Bone marrow (tissue), 2 donors: ENCODE measurements at places on chromosomes 4 and X.

- DNase-seq = no peak
These were observed 127.8 kb downstream of the KCTD8 start for GRCh38 chr4:44320833-44321232.

GRCh38 chr4:7396186-7396910 is 38.4 kb downstream of the PSAPL1 start:
- DNase-seq = no peak

DNA sequence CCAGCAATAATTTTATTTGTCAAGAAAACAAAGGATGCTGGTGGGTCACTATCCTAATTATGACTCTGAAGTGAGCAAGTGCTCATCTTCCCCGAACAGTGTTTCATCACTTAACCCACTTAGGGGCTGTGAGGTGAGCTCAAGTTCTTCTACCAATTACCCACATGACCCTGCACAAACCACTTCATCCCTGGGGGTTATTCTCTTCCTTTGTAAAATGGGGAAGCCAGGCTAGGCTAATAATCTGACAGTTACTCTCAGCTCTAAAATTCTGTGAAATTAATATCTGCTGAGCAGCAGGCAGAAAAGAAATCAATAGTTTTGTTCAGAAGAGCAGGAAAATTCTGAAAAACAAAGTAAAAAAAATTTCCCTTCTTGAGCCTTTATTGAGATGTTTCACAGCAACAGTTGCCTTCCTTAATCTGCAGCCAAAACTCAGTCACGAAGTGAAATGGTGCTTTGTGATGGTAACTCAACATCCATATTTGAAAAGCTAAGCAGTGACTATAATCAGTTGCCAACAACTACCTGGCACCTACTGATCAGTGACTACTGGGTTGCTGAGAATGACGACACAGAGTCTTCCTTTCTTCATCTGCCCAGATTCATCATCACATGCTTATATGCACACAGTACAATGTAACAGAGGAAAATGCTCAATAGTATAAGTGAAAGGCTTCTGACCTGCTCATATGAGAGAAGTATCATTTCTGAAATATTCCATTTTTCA is 24.1 kb downstream of the ATP8A1 start:
- no peak for DNase-seq

GRCh38 chrX:49029876-49030275 is 13.3 kb downstream of the TFE3 start:
- no peak for DNase-seq

- DNase-seq = no peak
These were observed 247.1 kb upstream of the PITX2 start for GRCh38 chr4:110869862-110870572.

DNA sequence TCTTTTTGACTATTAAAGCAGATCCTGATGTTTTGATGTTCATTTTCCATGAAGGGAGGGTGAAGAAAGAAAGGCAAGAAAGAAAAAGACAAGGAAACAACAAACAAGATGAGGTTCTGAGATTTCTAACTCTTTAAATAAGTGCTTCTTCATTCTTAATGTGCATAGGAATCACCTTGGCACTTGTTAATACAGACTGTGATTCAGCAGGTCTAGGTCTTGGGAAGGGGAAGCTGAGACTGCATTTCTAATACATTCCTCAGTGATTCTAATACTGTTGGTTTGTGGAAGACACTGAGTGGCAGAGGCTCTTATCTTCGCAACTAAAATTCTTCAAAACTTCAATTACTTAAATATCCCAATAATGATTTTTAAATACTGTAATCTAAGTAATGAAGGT is 95.2 kb upstream of the NAP1L5 start:
- DNase-seq = no peak

DNA sequence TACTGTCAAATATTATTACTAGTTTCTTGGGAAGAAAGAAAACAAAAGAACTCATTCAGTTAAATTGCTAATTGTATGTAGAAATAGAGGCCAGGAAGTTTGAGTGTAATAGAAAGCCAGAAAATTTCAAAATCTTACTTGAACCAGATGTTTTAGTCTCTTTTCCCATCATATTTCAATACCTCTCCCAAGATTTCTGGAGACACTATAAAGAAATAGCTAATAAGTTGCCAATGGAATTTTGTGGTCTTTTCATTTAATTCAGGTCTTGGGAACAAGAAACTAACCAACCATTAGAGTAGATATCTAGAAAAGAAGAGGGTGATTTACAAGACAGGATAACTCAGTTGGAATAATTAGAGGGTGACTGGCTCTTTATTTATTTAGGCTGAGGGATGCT is 112.2 kb downstream of the AGTR2 start:
- DNase-seq = no peak

DNA sequence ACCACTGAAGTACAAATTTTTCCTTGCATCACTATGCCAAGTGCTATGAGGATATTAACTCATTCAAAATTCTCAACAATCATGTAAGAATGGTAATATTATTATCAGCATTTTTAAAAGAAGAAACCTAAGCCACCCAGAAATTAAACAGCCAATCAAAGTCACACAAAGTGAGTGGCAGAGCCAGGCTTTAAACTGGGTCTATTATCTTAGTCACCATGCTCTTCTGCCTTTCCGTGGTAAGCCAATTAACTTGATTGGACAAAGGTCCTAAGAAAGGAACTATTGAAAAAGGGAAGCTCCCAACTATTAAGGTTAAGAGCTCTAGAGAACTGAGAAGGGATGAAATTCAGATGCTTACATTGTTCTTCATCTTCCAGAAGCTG is 111.5 kb downstream of the ASB9 start:
- no peak for DNase-seq

DNA sequence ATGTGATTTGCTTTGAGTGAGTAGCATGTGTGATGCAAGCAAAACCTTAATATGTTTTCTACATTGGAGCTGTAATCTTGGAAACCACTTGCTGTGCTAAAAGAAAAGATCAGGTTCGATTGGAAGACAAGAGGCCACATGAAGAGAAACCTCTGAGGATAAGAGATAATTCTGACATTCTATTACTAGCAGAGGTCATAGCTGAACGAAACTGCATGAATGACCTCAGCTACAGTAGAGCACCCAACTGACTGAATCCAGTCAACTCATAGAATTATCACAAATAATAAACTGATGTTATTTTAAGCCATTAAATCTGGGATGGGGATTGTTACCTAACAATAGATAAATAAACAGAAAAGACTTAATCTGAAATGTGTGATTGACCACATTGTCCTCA is 147.1 kb downstream of the CAMK2D start:
- DNase-seq = no peak

DNA sequence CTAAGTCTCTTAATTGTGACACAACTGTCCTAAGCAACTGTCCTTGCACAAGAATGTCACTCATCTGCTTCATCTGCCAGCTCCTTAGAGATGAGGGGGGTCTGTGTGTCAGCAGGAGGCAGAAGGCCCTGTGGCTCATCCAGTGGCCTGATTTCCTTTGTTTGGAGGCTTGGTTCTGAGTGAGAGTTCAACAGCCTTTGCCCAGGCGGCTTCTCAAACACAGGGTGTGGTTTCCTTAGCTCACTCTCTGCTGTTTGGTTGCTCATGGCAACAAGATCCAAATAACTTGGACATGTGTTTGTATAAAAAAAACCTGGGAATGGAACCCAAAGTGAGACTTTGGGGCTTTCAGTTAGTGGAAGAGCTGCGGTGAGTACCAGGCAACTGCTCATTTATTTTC is 46.6 kb downstream of the MAP7D3 start:
- DNase-seq = no peak

GRCh38 chr4:144154044-144154443 is 13.5 kb upstream of the GYPA start:
- DNase-seq = no peak

DNA sequence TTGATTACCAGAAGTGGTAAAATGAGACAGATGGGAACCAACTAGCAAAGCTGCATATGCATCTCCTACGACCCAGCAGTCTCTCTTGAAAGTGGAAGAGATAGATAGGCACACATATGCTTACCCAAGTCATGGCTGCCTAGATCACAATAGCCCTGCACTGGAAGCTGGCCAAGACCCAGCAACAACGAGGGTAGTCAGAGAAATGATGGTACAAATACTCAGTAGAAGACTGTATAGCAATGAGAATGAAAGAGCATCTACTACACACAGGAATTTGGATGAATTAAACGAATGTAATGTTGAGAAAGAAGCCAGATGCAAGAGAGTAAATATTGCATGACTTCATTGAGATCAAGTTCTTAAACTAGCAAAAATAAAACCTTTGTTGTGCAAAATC is 100.3 kb upstream of the FAT1 start:
- DNase-seq = no peak

DNA sequence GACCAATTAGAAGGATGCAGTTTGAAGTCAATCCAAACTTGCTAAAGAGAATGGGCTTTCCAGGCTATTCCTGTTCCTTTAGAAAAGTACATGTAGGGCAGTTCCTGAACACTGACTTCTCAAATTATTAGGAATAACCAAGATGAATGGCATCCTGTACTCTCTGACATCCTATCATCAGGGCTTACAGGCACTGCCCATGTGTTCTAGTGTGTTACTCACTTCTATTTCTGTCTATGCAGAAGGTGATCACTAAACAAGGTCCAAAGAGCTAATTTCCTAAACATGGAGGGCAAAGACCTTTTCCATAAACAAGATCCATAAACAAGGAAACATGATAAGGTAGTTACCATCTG is 53.6 kb downstream of the AWAT2 start:
- DNase-seq = no peak
